ENCODE measurements at places on chromosomes 16 and 17.

- peak; percentile 41 for DNase-seq
Measured at GRCh38 chr17:72804949-72805707, 287.4 kb downstream of the SLC39A11 start.

- DNase-seq, result no peak
Measured at GRCh38 chr16:15830832-15831451, 25.9 kb downstream of the MYH11 start.

GRCh38 chr17:41439375-41439774 lies 1.4 kb downstream of the KRT38 start:
- no peak for DNase-seq

- DNase-seq, result no peak
Measured at GRCh38 chr17:80892900-80893603, 98.6 kb upstream of the CHMP6 start.

DNA sequence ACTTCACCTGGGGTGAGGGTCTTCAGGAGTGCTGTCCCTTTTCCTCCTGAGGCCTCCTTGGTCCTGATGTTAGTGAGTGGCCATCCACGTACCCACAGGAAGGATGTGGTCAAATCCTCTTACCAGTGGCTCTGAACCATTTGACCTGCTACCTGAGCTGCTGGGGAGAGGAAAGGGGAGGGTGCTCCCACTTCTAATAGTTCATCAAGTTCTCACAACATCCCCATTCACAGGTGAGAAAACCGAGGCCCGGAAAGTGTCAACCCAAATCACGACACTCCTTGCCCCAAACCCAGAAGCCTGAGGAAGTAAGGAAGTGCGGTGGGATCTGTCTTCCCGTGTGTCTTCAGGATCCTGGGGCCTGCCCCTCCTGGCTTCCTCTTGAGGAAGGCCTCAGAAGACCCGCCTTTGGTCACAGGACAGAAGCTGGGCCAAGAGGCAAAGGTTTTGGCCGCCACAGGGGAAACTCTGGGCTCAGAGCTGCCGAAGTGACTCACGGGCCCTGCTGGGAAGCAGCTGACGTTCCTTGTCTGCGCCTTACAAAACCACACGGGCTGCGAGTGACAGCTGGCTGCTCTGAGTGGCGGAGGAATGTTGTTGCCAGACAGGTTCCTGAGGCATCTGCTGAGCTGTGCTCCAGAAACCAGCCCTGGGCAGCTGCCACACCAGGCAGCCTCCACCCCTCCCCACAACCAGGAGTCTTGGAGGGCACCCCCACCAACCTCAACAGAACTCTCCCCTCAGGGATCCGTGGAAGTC lies 13.9 kb upstream of the KIFC3 start:
- DNase-seq, result peak; percentile 64

GRCh38 chr17:78873519-78874340 lies 29.3 kb downstream of the CEP295NL start:
- peak; percentile 66 for DNase-seq

- peak; percentile 49 for DNase-seq
Measured at GRCh38 chr17:73028299-73028755, 64.2 kb downstream of the SLC39A11 start.

DNA sequence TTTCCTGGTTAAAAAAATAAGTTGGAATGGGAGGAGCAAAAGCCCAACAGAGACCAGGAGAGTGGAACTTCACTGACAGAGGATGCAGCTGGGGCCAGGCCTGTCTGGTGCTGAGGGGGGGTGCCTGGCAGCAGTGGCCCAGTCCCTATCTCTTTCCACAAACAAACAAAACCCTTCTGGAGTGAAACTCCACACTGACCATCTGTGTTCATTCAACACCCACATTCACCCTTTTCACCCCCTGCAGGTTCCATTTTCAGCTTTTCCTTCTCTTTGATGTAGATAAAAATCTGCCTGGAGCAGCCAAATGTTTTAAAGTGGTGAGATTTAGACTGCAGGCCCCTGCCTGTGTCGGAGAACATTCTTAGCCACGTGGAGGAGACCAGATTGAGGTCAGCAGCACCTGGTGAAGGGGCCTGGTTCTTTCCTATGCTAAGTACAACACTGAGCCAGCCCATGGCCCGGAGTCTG lies 161.4 kb upstream of the CDH11 start:
- DNase-seq, result no peak

- no peak for DNase-seq
Measured at GRCh38 chr16:87101903-87102302, 215.3 kb downstream of the C16orf95 start.

DNA sequence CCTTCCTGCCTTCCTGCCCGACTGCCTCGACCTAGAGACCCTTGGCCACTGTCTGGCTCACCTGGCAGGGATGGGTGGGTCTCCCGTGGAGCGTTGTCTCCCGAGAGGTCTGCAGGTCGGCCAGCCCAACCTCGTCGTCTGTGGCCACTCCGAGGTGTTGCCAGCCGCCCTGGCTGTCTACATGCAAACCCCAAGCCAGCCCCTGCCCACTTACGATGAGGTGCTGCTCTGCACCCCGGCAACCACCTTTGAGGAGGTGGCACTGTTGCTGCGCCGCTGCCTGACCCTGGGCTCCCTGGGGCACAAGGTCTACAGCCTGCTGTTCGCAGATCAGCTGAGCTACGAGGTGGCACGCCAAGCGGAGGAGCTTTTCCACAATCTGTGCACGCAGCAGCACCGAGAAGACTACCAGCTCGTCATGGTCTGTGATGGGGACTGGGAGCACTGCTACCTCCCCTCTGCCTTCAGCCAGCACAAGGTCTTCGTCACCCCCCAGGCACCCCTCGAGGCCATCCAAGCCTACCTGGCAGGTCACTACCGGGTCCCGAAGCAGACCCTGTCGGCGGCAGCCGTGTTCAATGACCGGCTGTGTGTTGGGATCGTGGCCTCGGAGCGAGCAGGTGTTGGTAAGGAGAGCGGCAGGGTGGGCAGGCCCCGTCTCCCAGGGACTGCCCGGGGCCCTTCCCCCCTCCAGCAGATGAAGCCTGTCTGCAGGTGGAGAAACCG lies 75.1 kb upstream of the ENDOV start:
- DNase-seq, result no peak

DNA sequence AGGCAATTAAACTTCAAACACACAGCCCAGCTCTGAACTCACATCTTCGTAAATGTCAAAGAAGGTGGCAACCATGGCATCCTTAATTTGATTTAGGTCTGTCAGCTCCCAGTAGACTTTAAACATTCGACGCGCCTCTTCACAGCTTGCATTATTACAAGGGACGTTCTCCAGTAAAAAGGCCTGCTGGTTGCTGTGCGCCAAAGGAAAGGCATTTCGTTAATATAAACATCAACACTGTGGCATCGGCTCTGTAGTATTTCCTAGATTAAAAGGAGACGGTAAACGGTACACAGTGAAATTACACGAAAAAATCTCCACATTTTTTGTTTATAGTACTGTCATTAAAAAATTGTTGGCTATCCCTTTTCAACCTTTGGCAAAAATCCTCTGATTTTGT lies 116.8 kb upstream of the NETO2 start:
- DNase-seq, result no peak

DNA sequence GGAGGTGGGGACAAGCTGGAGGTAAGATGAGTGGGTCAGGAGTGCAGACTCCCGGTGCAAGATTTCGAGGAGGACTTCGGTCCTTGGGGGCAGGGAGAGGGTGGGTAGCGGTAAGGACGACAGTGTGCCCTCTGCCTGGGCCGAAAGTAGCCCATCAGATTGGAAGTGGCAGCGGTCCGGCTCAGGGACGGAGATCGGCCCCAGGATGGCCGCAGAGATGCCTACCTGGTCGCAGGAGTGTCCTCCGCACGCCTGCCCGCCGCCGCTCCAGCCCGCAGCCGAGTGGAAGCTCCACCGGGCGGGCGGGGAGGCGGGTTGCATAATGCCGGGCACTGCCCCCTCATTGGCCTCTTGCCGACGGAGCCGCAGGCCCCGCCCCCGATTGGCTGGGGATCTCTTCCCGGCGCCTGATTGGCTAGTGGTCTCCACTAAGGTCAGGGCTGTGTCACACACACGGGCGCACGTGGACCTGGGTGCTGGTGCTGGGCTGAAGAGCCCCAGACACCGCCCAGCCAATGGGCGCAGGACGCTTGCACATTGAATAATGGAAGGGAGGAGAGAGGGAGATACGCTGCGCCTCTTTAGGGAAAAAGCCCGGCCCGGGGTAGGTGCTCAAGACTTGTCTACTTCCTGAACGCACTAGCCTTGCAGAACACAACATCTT lies at the start of gene PER1:
PER1 (minus strand) TSS at position 293 of the 664 bp plus-strand sequence. CDS start 1,698 bp downstream, outside the sequence.
- DNase-seq, result peak; percentile 95

GRCh38 chr16:86794216-86794864 lies 216.0 kb downstream of the FOXL1 start:
- no peak for DNase-seq

DNA sequence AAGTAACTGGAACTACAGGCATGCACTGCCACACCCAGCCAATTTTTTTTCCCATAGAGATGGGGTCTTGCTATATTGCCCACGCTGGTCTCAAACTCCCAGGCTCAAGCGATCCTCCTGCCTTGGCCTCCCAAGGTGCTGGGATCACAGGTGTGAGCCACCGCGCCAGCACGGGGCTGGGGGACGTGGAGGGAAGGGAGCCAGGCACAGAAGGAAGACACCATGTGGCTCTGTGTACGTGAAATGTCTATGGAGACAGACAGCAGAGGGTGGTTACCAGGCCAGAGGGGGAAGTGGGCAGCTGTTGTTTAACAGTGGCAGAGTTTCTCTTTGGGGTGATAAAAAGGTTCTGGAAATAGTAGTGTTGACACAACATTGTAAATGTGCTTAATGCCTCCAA lies 4.6 kb upstream of the PIEZO1 start:
- no peak for DNase-seq

- no peak for DNase-seq
Measured at GRCh38 chr17:40605306-40605705, 40.0 kb upstream of the CCR7 start.

DNA sequence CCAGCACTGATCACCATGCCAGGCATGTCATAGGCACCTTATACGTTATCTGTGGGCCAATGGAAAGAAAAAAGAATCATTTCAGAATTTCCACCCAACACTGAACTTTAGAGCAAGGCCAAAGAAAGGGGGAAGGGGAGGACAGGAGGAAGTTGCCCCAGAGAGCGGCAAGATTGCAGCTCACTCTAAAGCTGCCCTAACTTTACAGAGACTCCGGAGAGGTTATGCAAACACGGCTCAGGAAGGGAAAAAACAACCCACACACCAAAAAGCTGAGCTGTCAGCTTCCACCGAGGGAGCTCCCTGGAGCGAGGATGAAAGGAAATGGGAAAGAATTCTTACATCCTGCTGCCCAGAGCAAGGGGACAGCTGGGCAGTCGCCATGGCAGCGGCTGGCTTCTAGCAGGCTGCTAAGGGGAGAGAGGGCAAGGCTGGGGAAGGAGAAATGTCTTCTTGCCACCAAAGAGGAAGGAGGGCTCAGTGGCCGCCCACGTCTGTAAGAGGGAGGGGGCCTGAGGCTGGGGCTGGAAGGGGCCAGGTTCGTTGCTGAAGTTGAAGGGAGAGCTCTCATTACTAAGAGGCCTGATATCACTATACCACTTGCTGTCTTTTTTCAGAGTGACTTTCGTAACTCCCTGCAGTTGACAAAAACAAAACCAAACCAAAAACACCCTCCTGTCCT lies 18.2 kb downstream of the COTL1 start:
- DNase-seq, result peak; percentile 83

DNA sequence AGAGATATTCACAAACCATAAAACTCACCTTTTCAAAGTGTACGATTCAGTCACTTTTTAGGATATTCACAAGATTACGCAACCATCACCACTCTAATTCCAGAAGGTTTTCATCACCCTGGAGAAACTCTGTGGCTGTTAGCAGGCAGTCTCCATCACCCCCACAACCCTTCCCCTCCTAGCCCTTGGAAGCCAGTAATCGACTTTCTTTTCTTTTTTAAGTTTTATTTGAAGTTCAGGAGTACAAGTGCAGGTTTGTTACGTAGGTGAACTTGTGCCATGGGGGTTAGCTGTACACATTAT lies 363.5 kb downstream of the CPPED1 start:
- no peak for DNase-seq

GRCh38 chr16:66064801-66065530 lies 301.5 kb upstream of the CDH5 start:
- DNase-seq, result no peak

DNA sequence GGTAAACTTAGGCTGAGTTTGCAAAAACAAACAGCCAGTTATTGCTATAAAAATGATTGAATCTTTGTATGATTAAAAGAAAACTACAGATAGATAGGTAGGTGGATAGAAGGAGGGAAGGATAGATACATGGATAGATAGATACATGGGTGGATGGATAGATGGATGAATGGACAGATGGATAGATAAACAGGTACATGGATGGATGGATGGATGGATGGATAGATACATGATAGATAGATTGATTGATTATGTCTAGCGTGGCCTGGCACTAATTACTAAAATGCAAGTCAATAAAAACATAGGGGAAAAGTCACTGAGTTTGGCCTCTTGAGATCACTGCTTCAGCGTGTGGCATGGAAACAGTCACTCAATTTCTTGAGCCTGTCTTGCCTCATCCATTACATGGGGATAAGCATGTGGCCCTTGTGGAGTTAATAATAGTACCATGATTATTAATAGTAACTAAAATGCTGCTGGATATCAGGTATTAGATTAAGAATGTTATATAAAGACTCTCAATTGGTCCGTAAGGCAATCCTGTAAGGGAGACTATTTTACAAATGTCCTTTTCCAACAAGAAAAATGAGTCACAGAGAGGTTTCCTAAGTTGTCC lies 184.9 kb downstream of the HS3ST3A1 start:
- DNase-seq, result no peak

DNA sequence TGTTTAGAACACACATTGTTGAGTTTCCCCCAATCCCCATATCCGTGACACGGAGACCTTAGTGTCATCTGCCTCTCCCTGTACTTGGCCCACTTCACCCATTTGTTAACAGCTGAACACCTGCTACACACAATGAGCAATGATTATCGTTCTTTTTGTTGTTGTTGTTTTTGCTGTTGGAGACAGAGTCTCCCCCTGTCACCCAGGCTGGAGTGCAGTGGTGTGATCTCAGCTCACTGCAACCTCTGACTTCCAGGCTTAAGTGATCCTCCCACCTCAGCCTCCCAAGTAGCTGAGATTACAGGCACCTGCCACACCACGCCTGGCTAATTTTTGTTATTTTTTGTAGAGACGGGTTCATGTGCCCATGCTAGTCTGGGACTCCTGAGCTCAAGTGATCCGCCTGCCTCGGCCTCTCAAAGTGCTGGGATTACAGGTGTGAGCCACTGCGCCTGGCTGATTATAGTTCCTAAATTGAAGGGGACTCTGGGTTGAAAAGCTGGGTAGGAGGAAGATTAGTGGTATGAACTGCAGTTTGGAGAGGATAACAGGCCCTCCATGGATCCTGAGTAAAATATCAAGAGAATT lies 21.6 kb downstream of the NDE1 start:
- DNase-seq, result no peak

- peak; percentile 40 for DNase-seq
Measured at GRCh38 chr16:49026566-49027181, 255.0 kb downstream of the CBLN1 start.

- no peak for DNase-seq
Measured at GRCh38 chr16:1309888-1310831, 724 bp downstream of the UBE2I start.

GRCh38 chr16:88799569-88800276 lies 3.9 kb upstream of the CDT1 start:
- DNase-seq, result no peak

- DNase-seq, result no peak
Measured at GRCh38 chr16:79897104-79897452, 296.5 kb upstream of the MAF start.
